CD4-positive, alpha-beta T cell treated with Interleukin-15 for 1 hour (primary cell): ENCODE measurements at places on chromosomes 16 and 17.

DNA sequence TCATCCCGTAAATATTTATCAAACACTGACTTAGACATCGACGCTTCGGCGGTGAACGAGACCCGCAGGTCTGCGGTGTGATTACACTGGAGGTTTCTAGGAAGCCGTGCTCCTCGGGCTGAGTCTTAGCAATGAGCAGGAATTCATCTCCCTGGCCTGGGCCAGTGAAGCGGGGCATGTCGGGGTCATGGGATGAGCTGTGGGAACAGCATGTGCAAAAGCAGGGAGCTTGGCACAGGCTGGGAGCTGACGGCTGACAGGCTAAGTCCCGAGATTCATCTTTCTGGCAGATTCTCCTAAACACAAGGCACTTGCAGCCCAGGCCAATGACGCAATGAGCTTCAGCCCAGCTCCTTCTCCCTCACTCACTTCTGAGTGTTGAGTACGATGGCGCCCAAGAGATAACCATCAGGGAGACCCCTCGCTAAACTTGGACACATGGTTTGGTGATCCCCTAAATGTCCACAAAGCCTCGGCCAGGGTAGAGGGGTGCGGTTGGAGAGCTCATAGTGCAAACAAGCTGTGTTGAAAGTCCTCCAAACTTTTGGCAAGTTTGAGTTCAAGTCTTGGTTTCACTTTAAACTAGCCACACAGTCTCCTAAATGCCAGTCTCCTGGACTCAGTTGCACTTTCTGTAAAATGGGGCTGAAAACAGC lies 12.8 kb downstream of the CRISPLD2 start:
- no peak for DNase-seq

DNA sequence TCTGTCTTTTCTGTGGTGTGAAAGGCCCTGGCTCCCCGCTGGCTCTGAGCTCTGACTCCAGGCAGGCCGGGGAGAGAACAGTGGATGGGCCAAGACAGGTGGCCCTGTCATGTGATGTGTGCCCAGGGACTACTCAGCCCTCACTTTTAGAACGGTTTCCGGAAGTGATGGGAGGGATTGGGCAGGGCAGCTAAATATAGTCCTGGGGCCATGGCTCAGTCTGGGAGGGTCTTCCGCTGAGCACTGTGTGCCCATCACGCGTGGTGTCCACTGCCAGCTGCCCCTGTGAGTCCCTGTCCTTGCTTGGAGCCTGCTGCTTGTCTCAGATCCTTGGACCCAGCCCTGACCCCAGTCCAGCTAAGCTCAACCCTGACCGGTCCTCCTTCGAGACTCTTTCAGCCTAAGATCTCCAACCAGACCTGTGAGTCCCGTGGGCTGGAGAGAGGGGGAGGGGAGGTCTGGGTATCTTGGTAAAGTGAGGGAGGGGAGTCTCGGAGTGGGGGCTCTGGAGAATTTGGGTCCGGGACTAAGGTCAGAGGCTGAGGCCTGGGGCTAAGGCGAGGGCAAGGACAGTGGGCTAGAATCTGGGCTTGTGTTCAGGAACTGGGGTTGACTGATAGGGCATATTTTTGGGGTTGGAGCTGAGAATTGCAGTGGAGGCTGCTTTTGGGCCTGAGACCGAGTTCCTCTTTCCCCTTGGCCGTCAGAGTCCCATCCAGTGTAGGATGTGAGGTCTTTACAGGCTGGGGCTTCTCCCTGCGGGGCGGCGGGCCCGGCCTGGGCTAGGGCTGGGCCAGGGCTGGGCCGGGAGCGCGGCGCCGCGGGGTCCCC lies at the start of gene TRIM72:
Gene TRIM72, plus strand, starts transcription at position 243 of the 831 bp plus-strand sequence. CDS start 620 bp downstream, outside the sequence.
- no peak for DNase-seq

- DNase-seq, result peak; percentile 48
Measured at GRCh38 chr17:50149417-50150353, 792 bp downstream of the PPP1R9B start.

- DNase-seq, result no peak
Measured at GRCh38 chr17:61943117-61943516, 15.3 kb upstream of the INTS2 start.

DNA sequence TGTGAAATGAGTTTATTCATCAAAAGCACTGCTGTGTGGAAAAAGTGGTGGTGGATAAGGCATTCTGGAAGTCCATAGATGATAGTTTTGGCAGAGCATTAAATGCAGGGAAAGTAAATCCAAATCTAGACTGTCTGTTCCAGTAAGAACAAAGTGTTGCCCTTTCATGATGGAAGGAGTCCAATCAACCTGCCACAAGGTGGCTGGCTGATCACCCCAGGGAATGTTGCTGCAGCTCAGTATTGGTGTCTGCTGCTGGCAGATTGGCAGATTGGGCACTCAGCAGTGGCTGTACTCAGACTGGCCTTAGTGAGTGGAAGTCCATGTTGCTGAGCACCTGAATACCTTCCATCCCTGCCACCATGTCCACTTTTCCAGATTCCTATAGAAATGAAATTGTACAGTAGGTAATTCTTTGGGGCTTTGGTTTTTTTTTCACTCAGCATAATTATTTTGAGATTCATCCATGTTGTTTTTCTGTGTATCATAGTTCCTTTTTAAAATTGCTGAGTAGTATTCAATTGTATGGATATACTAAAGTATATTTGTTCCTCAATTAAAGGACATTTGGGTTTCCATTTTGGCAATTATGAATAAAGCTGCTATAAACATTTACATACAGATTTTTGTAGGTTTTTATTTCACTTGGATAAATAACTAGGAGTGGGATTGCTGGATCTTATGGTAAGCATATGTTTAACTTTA lies 14.3 kb downstream of the DYNLL2 start:
- no peak for DNase-seq

GRCh38 chr16:54400261-54400660 lies 113.7 kb upstream of the IRX3 start:
- no peak for DNase-seq

DNA sequence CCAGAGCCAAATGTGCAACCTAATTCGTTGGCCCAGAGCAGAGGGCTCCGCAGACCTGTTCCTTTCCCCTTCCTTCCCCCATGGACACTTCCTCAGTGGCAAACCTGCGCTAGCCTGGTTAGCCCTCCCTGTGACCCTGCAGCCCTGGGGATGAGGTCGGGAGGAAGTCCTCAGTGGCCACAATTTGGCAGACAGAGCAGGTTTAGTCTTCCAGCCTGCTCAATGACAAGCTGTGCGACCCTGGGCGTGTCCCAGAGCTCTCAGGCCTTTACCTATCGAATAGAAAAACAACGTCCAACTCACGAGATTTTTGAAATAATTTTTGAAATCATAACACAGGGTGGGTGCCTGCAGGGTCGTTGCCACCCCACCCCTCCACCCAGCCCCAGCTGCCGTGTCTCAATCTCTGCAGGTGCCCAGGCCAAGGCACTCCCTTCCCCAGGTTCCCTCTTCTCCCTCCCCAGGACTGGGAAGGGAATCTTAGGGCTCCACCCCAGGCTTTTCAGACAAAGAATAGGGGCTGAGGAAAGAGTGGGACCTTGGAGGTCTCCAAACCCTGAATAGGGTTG lies 1.4 kb downstream of the HBM start:
- no peak for DNase-seq

- DNase-seq, result no peak
Measured at GRCh38 chr16:81669473-81670350, 109.4 kb upstream of the PLCG2 start.

- peak; percentile 7 for DNase-seq
Measured at GRCh38 chr17:82957961-82958561, 118.2 kb upstream of the ZNF750 start.

- no peak for DNase-seq
Measured at GRCh38 chr17:17555151-17555550, 36.4 kb downstream of the PEMT start.

GRCh38 chr17:1091900-1092299 lies 87.9 kb downstream of the ABR start:
- no peak for DNase-seq

DNA sequence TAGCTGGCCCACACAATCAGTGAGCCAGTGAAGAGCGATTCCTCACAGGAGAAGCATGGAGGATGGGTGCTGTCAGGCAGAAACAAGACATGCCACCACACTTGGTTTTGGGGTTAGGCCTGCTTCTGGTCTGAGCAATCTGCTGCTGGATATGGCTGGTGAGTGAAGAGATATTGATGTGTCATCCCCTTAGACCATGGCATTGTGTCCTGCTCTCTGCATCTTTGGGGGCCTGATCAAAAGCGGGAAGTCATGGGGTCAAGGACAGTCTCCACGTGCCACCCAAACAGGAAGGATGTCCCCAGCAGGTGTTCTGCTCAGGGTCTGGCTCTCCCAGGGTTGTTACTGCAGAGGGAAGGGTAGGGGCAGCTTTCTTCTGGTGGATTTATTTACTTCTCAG lies 140.7 kb downstream of the PRKCB start:
- DNase-seq, result no peak

- DNase-seq, result no peak
Measured at GRCh38 chr16:78098087-78098486, 1.4 kb upstream of the WWOX start.

- DNase-seq, result no peak
Measured at GRCh38 chr17:44872131-44872768, 24.6 kb downstream of the HIGD1B start.

- no peak for DNase-seq
Measured at GRCh38 chr17:60311186-60311585, 80.7 kb downstream of the USP32 start.

DNA sequence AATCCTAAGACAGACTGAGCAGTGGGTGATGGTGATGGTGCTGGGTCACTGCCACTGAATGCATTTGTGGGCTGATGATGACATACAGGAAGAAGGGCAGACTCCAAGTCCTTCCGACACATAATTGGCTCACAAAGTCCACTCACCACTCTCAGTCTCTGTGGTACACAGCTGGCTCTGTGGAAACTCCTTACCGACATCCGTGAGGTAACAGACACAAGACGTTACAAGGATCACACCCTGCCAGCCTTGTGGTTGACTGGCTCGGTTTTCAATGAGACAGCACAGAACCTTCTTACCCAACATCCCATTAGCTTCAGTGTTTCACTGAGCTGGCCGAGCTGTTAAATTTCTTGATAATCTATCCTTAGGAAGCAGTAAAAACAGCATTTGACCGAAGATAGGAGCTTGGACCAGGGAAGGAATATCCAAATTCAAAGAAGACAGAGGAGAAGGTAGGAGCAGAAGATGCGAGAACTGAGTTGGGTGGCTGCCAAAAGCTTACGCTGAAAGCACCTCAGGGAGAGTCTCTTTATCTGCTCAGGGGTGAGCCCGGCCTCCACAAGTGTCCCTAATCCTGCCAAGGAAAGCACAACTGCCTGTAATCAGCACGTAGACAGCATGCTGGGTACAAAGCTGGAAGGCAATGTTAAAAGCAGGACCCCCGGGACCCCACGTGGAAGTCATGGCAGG lies 5.5 kb upstream of the MXRA7 start:
- DNase-seq, result peak; percentile 89

DNA sequence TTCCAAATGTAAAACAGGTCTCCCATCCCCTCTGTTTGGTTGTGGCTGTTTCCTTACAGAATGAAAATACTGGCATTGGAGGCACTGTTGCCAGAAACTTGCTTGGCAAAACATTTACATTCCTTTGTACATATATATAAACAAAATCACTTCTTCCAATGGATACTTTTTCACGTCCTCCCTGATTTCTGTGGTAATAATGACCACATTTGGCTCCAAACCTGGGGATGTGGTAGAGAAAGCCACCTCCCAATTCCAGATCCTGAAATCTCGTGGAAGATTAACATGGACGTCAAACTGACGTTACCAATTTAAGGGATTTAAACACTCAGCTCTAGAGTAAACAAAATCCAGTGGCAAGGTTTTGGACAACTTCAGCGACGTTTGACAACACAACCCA lies 370.8 kb upstream of the ZFHX3 start:
- no peak for DNase-seq

DNA sequence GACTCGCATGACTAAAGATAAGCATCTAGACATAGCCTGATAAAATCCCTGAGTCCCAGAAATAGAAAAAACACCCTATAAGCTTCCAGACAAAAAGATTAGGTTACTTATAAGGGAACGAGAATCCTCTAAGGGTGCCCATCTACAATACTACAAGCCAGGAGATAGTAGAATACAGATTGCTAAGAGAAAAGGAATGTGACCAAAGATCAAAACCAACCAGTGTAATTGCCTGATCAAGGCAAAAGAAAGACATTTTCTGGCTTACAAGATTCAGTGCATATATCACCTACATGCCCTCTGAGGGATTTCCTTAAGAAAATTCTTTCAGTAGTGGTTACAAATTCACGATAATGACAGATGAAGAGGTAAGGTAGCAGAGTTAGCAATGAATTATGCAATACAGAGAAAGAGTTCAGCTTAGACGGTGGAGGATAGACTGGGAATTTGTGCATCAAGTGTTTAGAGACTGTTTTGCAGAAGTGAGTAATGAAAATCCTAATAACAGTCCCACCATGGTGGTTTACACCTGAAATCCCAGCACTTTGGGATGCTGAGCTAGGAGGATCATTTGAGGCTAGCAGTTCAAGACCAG lies 35.0 kb downstream of the BCL7C start:
- no peak for DNase-seq

GRCh38 chr17:80789356-80789902 lies 202.2 kb upstream of the CHMP6 start:
- no peak for DNase-seq

GRCh38 chr17:10821054-10821453 lies 16.8 kb downstream of the PIRT start:
- no peak for DNase-seq

DNA sequence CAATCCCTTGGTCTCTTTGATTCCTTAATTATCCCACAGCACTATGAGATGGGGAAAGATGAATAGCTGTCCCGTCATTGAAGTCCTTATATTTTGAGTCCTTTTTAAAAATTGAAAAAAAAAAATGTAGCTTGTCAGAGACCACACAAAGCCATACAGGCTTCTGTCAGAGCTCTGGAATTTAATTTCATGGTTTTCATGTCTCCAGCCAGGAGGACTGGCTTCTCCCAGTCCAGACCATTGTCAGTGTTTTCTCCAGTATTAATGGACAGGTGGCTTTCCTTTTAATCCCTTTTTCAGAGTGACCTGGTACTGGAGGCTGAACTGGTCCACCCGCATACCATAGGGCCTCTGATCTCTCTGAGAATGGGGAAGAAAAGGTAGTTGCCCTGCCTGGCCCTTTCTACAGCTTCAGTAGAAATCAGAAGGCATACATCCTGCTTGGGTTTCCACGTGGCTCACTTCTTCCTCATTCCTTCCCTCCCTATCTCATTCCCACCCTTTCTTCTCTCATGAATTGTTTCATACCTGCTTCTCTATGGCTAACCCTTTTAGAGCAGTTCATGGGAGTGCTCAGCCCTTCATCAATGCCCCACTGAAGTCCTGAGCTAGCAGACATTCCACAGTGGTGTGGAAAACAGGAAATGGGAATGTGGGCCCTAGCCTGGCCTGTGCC lies 29.1 kb downstream of the TRIM16 start:
- DNase-seq, result no peak

DNA sequence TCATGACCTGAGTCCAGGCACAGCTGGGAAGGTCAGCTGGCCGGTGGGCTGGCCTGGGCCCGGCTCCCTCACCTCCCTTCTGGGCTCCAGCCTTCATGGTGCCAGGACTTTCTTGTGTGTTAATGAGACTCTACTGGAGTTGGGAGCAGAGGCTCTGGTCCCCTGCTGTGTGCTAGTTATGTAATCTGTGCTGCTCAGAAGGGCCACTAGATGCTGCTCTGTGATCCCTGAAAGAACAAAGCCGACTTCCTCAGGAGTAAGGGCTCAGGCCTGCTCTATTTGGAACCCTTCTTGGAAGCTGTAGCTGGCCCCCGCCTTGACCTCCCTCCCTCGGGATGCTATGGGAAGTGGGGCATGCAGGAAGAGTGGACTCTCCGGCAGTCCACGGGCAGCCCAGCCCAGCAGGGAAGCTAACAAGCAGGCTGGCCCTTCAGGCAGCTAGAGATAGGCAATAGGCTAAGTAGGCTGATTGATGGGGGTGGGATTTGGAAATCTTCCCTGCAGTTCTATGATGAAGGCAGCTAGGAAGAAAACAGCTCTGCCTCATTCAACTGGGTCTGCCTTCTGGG lies 3.3 kb upstream of the CDK5R1 start:
- DNase-seq, result peak; percentile 54
